ENCODE measurements at places on chromosomes 6 and 20.

GRCh38 chr6:82056567-82056966 is 191.0 kb downstream of the IBTK start:
- no peak for DNase-seq

GRCh38 chr6:110053395-110054240 is 75.5 kb downstream of the GPR6 start:
- DNase-seq = no peak

- no peak for DNase-seq
These were observed 94.3 kb downstream of the CDC5L start for GRCh38 chr6:44481760-44482159.

- DNase-seq = no peak
These were observed 34.8 kb upstream of the UST start for GRCh38 chr6:148711833-148712654.

DNA sequence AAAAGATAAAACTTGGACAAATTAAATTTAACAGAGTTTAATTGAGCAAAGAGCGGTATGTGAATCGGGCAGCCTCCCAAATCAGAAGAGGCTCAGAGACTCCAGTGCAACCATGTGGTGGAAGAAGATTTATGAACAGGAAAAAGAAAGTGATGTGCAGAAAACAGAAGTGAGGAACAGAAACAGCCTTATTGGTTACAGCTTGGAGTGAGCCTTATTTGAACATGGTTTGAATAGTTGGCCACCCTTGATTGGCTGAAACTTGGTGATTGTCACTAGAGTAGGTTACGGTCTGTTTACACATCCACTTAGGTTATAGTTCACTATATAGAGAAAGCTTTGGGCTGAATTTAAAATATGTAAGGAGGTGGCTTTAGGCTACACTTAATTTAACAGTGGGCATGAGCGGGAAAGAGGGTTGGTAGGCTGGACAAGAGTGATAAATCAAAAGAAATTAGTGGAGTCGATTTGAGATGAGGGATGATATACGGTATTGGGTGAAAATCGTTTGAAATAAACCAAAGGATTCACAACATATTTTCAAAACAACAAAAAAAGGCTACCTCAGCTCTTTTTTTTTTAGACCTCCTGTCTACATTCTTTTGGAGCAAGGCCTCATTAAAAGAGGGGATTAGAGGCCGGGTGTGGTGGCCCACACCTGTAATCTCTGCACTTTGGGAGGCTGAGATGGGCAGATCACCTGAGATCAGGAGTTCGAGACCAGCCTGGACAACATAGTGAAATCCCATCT is 84.3 kb upstream of the PREP start:
- DNase-seq = no peak

- no peak for DNase-seq
These were observed 33.0 kb upstream of the ME1 start for GRCh38 chr6:83463886-83464285.

DNA sequence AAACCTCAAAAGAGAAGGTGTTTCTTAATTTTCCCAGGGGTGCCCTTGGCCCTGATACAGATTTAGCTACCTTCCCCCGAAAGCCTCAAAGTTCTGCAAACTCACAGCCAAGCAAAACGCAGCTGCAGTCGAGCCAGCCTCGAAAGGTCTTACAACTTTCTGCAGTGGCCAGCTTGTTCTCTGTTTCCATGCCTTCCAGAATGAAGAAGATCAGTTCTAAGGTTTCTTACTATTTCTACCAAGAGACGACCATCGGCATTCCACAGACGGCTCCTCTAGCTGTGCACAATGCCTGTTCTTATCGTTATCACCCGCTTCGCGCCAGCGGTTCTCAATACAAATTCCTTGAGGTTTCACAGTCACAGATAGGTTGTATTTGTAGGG is 28.5 kb upstream of the CCR6 start:
- no peak for DNase-seq

- no peak for DNase-seq
These were observed 1.0 kb downstream of the SALL4 start for GRCh38 chr20:51801122-51801822.

GRCh38 chr20:35515949-35516645 is 13.4 kb downstream of the C20orf173 start:
- no peak for DNase-seq

GRCh38 chr20:58678806-58679205 is 13.8 kb upstream of the NPEPL1 start:
- DNase-seq = no peak

- DNase-seq = peak; percentile 24
These were observed 42.6 kb upstream of the SUPT3H start for GRCh38 chr6:45420083-45420908.

DNA sequence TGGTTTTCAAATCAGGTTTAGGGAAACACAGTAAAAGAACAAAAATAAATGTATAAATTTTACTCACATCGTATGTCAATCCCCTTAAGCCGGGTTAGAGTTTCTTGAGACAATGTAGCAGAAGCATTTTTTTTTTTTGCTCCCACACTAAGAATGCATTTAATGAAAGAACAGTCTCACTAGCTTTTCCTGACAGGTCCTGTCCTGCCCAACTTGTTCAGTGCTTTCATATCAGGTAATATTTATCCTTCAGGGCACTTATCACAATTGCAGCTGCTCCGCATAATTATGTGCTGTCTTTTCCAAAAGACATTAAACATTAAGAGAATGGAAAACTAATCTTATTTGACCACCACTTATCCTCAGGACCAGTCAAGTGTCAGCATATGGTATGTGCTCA is 632.0 kb downstream of the HTR1B start:
- DNase-seq = no peak

- DNase-seq = no peak
These were observed 16.1 kb downstream of the MYLK4 start for GRCh38 chr6:2734488-2735166.

DNA sequence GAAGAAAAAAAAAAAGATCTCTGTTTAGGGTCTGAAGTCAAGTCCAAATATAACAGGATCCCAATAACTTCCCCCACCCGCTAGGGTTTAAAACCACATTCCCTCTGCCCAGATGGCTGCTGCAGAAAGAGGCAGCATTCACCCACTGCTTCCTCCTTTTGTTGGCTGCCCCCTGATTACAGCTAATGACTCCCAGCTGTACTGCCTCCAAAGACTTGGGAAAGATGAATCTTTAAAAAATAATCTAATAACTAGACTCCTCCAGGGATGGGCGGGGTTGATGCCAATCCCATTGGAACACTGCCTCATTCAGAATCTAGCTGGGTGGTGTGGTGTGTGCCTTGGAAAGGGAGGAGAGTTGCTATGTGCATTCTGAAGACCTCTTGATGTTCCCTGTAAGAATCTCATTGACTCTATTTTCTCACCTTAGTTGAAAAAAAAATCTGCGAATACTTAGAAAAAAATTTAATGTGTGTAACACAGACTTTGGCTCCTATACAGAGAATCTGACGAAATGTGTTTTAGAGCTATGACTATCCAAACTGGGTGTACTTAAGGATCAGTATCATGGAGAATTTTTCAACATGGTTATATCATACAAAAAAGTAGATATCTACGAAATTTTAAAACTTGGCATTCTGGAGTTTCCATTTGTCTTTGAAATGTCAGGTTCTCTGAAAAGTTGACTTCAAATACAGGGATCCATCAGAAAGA is 174.0 kb downstream of the RNF144B start:
- no peak for DNase-seq

DNA sequence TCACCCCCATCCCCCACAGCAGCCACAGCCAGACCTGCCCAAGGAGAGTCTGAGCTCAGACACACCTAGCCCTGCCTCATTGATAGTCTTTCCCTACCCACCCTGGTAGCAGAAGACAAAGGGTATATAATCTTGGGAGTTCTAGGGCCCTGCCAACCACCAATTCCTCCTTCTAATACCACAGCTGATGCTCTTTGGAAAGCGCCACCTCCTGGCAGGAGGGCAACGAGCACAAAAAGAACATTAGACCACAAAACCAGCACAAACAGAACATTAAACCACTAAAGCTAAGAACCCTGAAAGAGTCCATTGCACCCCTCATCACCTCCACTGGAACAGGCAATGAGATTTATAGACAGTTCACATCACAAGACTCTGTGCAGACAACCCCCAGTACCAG is 195.8 kb upstream of the FUT9 start:
- DNase-seq = no peak

DNA sequence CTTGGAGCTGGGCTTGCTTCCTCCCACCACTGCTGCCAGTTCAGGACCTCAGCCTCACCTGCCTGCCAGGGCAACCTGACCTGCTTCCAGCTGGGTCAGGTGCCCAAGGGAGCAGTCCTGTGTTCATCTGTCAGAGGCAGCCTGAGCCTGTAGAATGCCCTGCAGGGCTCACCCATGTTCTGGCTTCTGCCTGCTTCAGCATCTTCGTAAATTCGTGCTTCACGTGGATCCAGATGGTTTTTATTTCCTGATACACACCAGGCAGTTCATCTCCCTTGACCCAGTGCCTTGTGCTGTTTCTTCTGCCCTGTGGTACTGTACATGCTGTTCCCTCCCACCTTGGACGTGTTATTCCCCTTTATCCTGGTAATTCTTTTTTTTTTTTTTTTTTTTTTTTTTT is 50.2 kb downstream of the ARID1B start:
- DNase-seq = no peak

DNA sequence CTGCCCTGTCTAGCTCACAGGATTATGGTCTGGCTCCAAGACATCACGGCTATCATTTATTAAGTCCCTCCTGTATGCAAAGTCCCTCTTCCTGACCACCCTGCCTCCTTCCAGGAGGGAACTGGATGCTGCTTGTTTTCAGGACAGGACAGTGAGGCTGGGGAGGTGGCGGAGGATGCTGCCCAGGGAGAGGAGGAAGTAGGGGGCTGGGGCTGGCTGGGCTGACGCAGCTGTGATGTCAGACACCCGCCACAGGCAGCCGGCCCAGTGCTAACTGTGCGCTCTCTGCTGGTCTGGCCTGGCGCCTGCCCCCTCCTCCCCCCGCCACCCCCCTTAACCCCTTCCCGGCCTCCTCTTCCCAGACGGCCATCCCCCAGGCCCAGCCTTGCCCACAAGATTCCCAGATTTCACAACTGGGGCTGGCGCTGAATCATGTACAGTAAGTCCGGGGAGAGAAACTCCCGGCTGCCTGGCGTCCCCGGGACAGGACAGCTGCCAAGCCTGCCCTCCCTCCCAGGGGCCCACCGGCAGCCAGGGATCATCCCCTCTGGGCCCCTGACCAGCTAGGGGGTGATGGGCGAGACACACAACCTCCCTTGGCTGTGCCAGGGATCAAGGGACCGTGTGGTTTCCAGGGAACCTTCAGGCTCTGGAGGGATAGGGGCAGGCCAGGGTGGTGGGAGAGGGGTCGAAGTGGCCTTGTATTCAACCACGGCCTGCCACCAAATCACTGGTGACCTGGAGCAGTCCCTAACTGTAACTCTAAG is 118.1 kb downstream of the CEBPB start:
- DNase-seq = no peak

GRCh38 chr6:105839266-105839665 is 246.9 kb upstream of the PRDM1 start:
- DNase-seq = no peak

DNA sequence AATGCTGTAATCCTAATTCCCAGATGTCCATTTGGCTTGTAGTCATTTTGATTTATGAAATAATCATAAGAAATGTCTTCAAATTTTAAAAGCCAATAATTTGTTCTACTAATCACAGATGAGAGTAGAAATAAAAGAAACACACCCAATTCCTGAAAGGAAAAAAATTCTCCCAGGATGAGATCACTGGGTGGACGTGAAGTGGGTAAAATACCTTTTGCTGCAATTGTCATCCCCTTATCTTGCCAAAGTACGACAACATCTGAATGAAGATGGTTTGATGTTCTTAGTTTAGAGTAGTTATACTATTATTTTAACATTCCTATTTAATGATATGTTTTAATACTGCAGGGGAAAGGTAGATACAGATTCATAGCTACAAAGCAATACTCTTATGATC is 33.7 kb downstream of the MTHFD1L start:
- no peak for DNase-seq

DNA sequence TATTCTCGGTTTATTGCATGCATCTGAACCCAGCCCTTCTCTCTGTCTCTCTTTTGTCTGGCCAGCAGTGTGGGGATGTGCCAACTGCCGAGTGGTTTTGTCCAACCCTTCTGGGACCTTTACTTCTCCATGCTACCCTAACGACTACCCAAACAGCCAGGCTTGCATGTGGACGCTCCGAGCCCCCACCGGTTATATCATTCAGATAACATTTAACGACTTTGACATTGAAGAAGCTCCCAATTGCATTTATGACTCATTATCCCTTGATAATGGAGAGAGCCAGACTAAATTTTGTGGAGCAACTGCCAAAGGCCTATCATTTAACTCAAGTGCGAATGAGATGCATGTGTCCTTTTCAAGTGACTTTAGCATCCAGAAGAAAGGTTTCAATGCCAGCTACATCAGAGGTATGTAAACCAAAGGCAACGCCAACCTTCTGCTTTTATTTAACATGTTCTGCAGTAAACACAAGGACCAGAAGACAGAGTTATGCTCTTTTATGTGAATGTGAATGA is 65.8 kb downstream of the ADGRG6 start:
- DNase-seq = no peak

DNA sequence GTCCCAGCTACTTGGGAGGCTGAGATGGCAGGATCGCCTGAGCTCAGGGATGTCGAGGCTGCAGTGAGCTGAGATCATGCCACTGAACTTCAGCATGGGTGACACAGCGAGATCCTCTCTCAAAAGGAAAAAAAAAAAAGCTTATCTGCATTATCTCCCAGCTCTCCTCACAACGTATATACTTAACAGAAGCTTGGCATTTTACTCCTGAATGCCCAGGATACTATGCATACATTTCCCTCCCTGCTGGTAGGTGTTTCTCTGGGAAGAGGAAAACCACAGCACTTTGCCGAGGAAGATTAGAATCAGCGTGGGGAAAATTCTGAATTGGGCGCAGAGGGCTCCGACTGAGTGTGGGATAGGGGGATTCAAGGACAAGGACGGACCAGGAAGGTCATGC is 800.6 kb downstream of the DHX35 start:
- DNase-seq = no peak

GRCh38 chr6:153059757-153060156 is 57.2 kb upstream of the MTRF1L start:
- no peak for DNase-seq

DNA sequence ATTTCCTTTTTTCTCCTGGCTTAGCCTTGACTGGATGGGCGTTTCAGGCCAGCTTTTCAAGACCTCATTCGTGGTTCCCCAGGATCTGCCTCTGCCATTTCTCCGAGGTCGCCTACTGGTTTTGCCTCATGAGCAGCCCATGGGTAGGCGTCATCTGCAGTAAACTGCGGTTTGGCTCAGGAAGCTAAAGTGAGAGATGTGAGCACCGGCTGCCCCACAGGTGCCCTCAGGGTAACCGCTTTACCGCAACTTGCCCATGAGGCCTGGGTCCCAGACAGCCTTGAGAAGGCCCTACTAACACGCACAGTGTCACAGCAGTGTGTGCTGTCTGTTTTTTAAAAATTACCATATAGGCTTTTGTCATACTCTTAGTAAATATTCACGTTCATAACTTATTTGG is 53.4 kb upstream of the TBXT start:
- DNase-seq = no peak

GRCh38 chr20:10423735-10424134 is 10.3 kb downstream of the MKKS start:
- DNase-seq = no peak

DNA sequence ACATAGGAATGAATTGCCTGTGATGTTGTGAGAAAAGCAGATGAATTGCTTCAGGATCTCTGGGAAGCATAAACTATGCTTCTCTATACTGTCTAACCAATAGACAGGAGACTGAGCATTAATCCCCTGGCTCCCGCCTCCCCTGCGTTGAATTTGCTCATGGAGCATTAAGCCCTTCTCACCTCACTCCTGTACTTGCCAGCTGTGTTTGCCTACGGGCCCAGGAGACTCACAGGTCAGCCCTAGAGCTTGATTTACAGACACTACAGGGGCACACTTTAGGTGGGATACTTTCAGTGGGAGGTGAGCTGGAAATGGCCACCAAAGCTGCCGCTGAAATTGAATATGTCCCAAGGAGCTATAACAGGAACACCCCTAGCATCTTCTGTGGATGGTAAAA is 418.7 kb downstream of the CBLN4 start:
- DNase-seq = no peak
